ENCODE measurements at places on chromosomes 6 and 20.
A peak's percentile ranks its signal among the peaks of the same experiment; 100 is the strongest.

GRCh38 chr6:81814370-81815076 is 62.0 kb upstream of the TENT5A start:
- no peak for DNase-seq

DNA sequence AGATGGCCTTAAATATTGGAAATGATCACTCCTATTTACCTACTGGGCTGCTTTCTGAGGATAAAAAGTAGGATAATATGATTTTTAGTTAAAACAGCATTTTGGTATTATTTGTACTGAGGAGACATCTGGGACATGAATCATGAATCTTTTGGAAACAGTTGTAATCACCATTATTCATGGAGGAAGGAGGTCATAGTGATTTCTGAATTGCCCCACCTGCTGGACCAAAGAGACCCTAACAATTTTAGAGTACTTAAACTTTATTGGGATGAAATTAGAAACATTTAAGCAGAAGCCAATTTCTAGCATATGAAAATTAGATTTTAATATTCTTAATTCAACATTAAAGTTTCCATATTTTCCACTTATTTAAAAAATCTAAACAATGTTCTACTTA is 108.4 kb upstream of the SIM1 start:
- no peak for DNase-seq

GRCh38 chr6:124674042-124674441 is 288.2 kb upstream of the RNF217 start:
- DNase-seq, result no peak

DNA sequence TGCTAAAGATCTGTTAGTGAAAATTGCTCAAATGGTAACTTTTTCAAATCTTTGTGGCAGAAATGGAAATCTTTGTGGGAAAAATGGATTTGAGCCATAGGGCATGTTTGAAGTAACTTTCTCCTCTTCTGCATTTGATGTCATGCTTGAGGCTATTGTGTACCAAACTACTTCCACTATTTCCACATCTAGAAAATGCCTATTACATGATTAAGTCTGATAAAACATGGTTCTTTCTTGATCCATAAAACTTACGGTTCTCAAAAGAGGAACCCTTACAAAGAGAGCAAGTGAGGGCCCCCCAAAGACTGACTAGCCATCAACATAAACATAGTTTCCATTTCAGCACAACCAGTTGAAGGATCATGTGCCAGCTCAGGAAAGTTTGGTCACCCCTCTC is 150.6 kb downstream of the NFATC2 start:
- DNase-seq, result no peak

GRCh38 chr6:70231311-70231710 is 71.6 kb downstream of the COL9A1 start:
- no peak for DNase-seq

DNA sequence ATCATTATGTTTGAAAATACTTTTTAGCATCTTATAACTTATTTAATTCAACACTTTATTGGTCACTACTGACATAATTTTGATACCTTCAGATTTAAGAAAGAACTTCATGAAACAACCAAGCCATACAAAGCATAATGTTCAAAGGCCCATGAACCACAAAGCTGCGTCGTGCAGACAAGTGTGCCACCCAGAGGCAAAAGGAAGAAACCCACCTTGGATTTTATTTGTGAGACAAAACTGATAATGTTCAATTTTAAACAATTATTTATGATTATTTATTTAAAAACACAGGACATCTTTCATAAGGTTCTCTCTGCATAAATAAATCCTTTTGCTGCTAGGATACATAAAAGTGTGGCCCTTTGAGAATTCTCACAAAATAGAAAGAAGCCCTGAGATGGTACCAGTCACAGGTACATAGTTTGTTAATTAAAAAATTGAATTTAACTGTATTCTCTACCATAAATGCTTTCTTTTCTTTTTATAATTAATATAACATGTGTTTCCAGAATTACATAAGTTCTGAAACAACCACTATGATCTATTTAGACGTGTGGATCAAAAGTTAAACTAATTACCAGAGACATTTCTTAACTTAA is 143.7 kb downstream of the RALGAPA2 start:
- no peak for DNase-seq

DNA sequence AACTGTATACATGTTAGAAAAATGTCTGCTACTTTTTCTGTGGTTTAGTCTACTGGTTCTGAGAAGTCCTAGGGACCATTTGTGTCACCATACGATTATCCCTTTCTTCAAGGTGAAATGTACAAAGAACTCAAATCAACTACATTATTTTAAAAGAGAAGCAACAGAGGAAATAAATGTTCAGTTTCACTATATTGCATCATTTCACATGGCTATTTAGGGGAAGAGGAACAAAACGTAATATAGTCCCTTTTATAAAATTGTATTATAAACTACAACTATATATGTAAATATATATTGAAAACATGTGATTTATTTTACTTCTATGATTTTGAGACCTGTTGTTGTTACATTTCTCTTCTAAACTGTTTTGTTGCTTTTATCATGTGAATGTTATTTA is 1308.0 kb downstream of the EPHA7 start:
- DNase-seq, result no peak

- DNase-seq, result no peak
Observed at GRCh38 chr6:11974089-11974488, 38.0 kb upstream of the HIVEP1 start.

DNA sequence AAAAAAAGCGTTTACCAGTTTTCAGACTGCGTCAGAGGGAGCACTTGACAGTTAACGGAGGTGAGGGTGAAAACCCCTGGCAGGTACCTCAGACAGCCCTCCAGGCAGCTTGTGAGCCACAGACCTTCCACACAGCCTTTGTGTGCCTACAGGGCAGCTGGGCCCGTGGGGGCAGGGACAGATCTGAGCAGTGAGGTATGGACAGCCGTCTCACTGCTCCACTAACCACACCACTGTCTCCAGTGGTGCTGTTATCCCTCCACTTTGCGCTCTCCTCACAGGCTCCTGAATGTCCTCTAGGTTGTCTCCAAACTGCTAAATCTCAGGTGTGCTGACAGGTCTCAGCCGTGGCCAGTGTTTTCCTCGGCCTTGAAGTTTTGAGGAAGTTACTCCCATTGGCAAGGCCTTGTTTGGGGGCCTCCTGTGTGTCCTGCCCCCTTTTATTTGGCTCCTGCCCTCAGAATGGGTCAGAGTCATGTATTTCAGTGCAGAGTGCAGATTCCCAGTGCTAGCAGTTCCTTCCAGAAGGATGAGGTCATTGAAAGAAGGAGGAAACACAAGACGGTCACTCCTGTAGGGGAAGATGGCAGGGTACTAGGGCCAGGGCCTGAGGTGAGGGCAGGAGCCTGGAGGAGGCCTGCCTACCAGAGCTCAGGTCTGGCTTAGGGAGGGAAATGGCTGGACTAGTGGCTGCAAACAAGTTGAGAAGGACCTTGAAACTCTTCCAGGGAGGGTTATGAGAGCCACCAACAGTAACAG is 11.8 kb downstream of the GFRA4 start:
- DNase-seq, result no peak

- no peak for DNase-seq
Observed at GRCh38 chr20:2164966-2165365, 63.3 kb downstream of the STK35 start.

GRCh38 chr20:59939879-59940128 is 301 bp downstream of the PPP1R3D start:
- no peak for DNase-seq

GRCh38 chr6:166830185-166830890 is 126.0 kb downstream of the RNASET2 start:
- no peak for DNase-seq

GRCh38 chr6:363291-363690 is 28.3 kb upstream of the IRF4 start:
- DNase-seq, result no peak

DNA sequence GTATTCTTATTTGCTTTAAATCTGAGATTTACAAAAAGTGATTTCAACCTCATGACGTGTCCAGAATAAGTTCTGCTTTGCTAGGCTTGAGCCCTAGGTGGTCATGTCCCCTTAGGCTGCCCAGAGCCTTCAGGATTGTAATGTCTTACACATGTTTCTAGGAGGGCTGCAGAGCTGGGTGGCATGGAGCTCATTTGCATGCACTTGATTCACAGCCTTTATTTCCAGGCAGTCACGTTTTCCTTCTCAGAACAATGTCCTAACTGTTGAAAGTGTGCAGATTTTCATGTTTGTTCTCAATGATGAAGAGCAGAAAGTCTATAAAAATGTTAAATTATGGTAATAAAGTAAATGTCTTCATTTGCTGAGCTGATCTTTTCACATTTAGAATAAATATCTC is 448.6 kb upstream of the SOX4 start:
- no peak for DNase-seq

DNA sequence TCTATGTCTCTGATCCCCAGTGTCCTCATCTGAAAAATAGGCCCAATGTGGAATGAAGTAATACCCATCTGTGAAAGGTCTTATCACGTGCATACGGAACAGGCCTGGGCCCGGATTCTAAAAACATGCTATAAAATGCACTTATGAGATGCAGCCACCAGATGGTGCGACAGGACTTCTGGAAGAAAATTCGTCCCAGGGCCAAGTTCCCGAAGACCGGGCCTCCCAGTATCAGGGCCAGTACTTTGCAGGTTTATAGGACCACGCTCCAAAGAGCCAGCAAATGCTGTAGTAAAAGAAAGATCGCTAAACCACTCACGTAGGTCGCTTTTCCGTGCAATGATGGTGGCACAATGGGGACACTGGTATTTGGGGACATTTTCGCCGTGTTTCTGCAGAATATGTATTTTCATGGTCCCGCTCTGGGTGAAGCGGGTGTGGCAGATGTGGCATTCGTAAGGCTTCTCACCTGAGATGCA is 10.6 kb downstream of the CTCFL start:
- DNase-seq, result peak; percentile 24

DNA sequence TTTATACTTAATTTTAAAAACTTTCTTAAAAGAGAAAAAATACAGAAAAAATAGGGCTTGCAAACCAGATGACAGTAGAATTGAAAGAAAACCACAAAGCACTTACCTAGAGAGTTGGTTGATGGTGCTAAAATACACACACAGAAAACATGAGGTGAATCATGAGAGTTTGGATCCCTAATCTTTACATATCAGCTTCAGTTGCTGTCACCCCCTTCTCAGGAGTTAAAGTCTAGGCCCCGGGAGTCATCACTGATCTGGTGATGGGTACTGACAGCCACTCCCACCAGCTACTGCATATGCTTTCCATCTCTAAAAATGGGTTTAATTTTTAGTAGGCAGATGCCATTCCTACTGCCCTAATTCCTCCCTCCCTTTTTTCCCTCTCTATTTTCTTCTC is 16.7 kb downstream of the TSBP1 start:
- DNase-seq, result no peak

- DNase-seq, result no peak
Observed at GRCh38 chr6:37130704-37131103, 39.2 kb upstream of the PIM1 start.

DNA sequence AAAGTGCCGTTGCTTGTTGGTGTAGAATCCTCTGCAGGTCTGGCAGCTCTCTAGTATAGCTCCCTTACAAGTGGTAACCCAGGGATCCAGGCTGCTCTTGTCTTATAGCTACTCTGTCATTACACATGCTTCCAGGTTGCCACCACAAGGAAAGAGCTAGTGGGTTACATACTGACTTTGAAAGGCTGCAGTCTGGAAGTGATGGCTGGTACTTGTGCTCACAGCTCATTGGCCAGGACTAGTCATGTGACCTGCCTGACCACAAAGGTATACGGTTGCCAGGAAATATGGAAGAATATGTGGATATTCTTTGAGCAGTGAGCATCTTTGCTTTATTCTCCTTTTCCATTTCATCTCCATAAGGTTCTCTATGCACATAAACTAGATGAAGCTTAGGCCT is 46.0 kb downstream of the RREB1 start:
- no peak for DNase-seq

DNA sequence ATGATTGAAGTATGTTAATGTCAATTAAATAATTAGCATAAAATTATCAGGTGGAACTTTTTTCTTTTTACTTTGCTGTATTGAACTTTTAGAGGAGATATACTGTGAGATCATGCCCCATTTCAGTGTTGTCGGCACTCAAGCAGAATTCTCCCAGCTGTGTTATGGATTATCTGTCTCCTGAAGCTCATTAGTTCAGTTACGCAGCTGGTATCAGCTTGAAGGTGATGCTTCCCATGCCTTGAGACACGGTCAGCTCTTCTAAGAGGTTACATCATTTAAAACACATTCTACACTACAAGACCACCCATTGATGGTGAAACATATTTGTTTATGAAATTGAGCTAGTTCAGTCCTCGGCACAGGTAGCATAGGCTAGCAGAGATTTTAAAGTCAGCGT is 68.9 kb upstream of the PHACTR2 start:
- no peak for DNase-seq

DNA sequence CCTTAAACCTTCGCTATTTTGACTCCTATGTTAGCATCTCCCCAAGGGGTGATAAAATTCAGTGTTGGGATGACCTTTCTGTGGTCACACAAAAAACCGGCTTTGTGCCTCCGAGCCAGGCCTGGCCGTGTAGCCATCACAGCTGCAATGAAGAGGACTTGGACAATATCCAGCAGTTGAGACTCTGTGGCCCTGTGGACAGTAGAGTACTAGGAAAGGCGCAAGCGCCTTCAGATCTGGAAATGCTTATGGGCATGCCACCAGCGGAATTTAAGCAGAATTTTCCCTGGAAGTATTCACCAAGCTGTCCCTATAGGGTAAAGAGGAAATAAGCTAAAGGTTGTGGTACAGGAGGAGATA is 63.3 kb upstream of the SLC2A12 start:
- no peak for DNase-seq

- DNase-seq, result no peak
Observed at GRCh38 chr20:64148581-64148980, 15.7 kb upstream of the MYT1 start.

GRCh38 chr20:1790386-1790785 is 104.8 kb upstream of the SIRPA start:
- no peak for DNase-seq

DNA sequence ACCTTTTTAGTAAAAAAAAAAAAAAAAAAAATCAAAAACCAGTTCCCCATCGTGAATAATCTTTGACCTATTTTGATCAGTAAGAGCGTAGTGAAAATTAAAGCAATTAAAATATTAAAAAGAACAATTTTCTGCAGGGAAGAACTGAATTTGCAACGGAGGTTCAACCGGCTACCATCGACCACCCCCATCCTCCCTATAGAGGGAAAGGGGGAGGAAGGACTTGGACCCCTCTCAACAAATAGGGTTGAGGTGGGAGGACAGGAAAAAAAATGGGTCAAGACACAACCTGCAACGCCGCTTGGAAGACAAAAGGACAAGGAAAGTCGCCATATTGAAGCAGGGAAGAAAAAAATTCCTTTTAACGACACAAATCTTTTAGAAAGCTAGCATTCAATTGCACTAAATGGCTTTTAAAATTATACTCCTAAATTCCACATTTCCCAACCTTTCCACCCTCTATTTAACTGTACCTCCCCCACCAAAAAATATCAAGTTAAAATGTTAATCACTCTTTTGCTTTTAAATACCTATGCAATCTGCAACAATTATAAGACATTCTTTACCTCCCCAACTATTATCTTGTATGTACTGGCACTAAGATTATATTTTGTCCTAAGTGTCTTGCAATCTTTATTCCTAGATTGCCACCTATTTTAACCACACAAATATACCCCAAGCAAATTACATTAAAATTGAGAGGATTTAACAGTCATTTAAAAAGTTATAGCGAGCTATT is 1.7 kb downstream of the PPP1R10 start:
- DNase-seq, result no peak
